ENCODE measurements at places on chromosomes 1 and 21. TPM values are rescaled to one million over a fixed set of nuclear protein-coding genes. Genes with fewer than 3 reads are reported as not detected.

- DNase-seq: no peak
Measured at GRCh38 chr21:41815652-41816582, 49.1 kb upstream of the RIPK4 start.

GRCh38 chr1:231465051-231465450 lies 43.0 kb upstream of the EGLN1 start:
- DNase-seq: no peak

Gene S100A1
- not detected for total RNA-seq

Gene CHIT1
- total RNA-seq: 0.21 TPM

Gene DNM3
- 0.34 TPM for total RNA-seq

All from activated naive CD8-positive, alpha-beta T cell treated with anti-CD3 and anti-CD28 coated beads for 36 hours (primary cell).